ENCODE measurements at places on chromosomes 16 and 17.

DNA sequence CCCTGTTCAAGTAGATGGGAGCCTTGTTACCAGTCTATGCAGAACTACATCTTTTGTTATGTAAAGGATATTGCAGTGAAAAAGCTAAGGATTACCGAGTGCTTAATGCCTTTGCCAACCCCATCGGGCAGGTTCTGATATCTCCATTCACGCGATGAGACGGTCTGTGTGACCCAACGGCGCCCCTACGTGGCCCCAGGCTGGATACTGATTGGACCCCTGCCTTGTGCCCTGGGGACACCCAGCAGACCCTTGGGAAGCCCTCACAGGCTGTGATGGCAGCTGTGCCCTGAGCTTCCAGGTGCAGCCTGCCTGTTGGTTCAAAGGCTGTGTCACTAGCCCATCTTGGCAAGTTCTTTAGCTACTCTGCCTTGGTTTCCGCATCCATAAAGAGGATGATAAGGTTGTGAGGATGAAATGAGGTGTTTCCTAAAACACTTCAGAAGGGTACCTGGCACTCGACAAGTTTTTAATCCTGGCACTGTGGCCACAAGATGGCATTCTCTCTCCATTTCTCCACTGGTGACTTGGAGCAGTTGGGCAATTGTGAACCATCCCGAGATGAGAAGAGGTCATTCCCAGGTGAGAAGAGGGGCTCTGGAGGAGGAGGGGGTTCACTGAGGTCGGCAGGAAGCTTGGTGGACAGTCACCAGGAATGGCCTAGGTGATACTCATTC, 33.6 kb downstream of the HAPSTR1 start:
- DNase-seq: no peak

- no peak for DNase-seq
Measured at GRCh38 chr16:75000481-75001081, 1.8 kb downstream of the ZNRF1 start.

DNA sequence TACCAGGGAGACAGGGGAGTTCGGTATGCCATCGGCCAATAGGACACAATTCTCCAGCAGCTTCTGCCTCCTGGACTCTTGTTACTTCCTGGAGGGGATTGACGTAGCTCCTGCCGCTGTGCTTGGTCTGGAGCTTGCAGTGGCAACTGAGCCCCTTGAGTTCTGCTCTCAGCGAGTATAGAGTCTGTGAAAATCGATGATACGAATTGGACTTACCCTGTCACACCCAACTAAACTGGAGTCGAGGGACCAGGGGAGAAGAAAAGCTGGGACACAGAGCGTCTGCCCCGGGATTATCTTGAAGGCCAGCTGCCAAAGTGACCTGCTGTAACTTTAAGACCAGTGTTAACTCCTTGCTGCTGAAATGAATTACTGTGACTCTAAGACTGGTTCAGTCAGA, 22.2 kb downstream of the SEC14L1 start:
- DNase-seq: no peak

GRCh38 chr17:10705727-10706126, 8.3 kb downstream of the ADPRM start:
- DNase-seq: no peak

DNA sequence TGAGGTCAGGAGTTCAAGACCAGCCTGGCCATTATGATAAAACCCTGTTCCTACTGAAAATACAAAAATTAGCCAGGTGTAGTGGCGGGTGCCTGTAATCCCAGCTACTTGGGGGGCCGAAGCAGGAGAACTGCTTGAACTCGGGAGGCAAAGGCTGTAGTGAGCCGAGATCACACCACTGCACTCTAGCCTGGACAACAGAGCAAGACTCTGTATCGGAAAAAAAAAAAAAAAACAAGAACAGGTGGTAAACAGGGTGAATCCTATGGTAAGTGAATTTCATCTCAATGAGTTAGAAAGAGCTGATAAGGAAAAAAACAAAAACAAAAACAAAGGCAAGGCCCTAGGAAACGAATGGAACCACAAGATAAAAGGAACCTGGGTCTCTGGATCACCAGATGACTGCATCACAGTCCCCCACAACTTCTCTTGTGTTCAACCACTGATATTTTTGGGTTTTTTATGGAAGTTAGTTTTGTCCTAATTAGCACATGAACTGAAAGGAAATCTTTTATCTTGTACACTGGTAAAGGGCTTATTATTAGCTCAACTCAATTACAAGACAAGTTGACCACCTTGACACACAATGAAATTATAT, 21.0 kb downstream of the GLG1 start:
- DNase-seq: no peak

DNA sequence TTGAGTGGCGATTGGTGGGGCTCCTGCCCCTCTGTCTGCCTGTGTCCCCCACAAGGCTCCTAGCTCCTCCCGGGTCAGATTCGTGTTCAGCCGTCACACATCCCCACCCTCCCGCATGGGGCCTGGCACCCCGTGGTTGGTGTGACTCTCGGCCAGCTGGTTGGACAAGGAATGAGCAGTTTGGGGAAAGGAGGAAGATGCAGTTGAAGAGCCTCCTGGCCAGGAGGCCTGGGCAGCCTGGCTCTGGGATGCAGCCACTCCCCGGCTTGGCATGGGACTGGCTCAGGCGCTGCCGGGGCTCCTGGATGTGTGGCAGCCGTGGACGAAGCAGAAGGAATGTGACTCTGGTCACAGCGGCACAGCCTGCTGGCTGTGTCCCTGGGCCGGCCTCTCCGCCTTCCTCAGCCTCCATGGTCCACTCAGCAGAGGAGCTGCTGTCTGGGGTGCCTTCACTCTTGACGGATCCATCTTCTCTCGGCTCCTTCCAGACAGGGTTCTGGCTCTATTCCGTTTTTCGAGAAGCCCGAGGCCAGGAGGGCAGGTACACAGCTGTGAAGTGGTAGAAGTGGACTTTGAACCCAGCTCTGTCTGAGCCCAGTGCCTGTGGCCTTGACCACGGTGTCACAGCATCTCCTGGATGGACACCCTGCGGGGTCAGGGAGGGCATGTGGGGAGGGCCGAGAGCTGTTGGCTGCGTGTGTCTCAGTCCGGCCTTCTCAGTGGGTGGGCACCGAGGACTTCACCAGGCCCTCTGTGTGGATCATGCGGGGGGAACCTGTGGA, 2.1 kb downstream of the TRAF7 start:
- DNase-seq: no peak
